Activated T-helper 1 cell treated with anti-CD3 and anti-CD28 coated beads, Interleukin-2, amount 50 U/mL, for 16 hours (primary cell): ENCODE measurements at places on chromosomes 12 and 14.

DNA sequence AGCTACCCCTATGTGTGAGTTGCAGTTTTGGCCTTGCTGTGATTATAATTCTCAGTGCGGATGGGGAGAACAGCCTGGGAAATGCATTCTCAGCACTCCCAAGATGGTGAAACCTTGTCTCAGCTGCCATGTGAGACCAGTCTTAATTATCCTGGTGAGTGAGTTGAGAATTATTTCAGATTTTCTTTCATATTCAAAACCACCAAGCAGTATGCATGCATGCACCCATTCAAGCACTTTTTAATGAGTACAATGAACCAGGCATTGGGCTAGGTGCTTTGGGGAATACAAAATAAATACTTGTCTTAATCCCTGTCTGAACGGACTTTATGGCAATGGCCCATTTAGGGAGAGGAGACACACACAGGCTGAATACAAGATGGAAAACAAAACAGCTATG is 94.7 kb downstream of the PTPN11 start:
- no peak for DNase-seq

GRCh38 chr12:47415054-47415453 is 290.8 kb downstream of the RPAP3 start:
- no peak for DNase-seq

- DNase-seq: no peak
Measured at GRCh38 chr14:57909626-57910025, 43.7 kb upstream of the SLC35F4 start.

GRCh38 chr12:102748704-102749103 is 168.3 kb downstream of the PAH start:
- no peak for DNase-seq

- DNase-seq: no peak
Measured at GRCh38 chr14:100989924-100990323, 86.4 kb upstream of the RTL1 start.

DNA sequence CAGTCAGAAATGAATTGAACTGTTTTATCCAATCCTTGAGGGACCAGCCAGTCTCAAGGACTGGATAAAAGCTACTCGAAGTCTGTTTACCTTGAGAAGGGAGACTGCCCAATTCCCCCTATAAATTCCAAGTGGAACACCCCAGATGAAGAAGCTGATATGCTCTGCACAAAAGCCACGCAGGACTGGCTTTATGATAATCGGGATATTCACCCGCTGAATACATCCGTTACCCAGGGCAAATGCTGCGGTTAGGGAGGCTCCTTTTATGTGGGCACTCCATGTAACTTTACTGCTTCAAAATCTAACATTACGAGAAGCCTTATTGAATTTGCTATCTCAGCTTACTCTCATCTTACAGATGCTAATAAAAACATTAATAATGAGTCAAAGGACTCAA is 119.1 kb downstream of the DENND5B start:
- DNase-seq: no peak

GRCh38 chr14:104474495-104475213 is 104.9 kb upstream of the C14orf180 start:
- DNase-seq: no peak

GRCh38 chr14:56650979-56651378 is 71.4 kb downstream of the TMEM260 start:
- DNase-seq: no peak

DNA sequence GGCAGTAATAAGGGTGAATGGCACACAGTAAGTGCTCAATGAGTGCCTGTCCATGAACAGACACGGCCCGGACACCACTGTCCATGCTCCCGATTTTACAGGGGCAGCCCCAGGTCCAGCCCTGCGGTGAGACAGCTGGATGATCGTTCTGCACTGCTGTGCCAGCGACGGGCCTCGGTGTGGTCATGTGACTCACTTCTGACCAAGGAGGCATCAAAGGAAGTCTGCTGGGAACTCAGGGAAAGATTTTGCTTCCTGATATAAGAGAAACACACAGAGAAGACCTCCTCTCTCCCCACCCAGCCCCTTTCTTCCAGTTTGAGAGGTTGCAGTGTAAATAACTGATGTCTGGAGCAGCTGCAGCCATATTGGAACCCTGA is 126.6 kb downstream of the SCARB1 start:
- no peak for DNase-seq

DNA sequence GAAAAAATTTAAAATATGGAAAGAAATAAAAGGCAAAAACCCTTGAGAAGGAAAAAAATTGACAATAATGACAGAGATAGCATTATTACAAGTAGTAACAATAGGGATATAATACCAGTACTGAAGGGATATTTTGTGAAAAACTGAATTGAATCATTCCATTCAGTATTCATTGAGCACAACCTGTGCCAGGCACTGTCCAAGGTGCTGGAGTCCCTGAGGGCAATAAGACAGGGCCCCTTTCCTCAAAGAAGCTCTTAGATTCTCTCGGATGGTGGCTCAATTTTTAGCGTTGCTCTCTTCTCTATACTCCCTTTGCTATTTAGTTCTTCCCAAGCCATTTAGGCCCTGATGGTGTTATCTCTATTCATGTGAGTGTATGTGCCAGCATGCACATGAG is 34.3 kb upstream of the GAS2L3 start:
- no peak for DNase-seq

GRCh38 chr12:93202688-93203087 is 175.0 kb upstream of the NUDT4 start:
- DNase-seq: no peak

DNA sequence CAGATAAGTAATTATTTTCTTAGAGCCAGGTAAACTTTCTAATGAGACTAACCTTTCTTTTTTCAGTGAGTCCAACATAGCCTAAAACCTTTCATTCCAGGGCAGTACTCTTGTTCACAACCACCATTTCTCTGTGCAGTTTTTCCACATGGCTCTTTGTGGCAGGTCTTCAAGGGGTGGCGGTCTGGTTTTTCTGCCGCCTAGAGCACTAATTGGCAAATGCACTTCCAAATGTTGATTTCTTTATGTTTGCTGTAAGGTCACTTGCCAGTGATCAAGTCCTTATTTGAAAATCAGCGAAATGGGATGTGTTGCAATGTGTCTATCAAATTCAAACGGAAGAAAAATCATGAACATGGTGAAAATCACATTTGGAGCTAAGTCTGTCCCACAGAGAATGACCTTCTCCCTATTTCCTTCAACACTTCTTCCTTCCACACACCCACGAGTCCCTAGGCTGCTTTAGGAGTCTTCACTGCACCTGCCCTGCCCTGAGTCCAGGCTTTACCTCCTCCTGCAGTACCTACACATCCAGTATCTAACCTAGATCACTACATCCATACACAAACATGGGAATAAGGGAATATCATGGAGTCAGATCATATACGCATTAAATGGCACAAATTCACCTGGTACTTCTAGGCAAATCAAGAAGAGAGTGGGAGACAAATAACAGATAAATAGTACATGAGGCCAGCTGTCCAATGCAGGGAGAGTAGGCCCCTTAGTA is 1.9 kb downstream of the SRGAP1 start:
- DNase-seq: no peak

GRCh38 chr12:124665511-124665910 is 98.1 kb upstream of the NCOR2 start:
- no peak for DNase-seq

DNA sequence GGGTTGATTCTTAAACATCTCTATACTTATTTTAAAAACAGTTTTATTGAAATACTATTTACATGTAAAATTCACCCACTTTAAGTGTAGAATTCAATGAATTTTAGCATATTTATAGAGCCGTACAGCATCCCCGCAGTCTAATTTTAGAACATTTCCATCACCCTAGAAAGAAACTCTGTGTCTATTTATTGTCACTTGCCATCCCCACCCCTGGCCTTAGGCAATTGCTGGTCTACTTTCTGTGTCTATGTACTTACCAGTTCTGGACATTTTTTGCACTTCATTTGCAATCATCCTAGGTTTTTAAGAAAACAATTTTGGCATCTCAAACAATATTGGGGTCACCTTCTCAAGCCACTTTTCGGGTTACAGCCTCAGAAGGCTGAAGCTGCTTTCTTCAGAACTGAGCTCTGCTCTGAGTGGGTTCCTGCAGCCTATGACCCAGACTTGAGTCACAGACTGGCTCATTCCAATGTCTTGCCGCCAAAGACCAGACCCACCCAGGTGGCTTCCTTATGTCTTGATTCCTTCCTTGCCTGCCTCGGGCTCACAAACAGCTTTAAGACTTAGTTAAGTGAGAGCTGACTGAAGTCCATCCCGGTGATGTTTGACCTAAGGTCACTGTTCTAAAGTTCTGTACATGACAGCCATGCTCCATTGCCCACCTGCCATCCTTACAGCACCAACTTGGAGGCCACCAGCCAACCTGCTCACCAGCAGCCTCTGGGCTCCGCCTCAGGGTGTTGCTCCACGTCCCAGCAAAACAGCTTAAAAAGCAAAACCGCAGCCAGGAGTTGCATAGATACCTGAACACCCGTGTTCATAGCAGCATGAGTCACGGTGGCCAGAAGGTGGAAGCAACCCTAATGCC is 131.5 kb downstream of the CHST11 start:
- DNase-seq: no peak

GRCh38 chr14:71947947-71948500 is 15.8 kb downstream of the RGS6 start:
- no peak for DNase-seq

- no peak for DNase-seq
Measured at GRCh38 chr12:62917926-62918325, 17.0 kb downstream of the PPM1H start.

DNA sequence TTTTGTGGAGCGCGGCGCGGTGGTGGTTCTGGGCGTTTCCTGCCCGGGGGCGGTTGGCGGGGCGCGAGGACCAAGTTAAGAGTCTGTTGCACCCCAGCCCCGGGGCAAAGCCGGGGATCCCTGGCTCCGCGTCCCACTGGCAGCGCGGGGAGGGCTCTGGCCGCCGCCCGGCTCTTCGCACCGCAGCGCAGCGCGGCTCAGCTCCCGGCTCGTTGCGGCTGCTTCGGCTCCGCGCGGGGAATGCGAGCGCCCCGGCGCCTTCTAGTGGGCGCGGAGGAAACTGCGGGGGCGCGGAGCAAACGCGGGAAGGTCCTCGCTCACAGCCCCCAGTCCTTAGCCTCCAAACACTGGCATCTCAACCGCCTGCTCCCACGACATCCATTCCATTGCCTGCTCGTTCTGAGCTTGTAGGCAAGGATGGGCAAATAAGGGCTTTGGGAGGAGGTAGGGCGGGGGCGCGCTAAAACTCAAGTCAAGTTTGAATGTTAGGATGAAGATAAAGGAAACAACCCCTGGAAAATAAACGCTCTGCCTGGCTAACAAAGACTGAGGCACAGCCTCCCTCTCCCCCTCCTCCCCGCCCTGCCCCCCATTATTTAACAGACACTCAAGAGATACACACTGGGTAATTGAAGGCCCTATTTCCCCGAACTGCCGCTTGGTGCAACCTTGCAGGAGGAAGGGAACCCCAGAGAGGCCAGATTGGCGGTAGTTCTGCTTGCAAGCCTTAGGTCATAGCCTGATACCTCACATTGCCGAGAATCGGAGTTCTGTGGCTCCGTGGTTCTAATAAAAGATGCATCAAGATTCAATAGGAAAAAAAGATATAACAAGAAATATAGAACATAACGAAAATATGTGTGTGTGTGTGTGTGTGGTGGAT is at the start of gene B4GALNT1:
Gene B4GALNT1, minus strand, starts transcription at position 244 of the 883 bp plus-strand sequence. CDS start 1,069 bp downstream, outside the sequence.
- peak; percentile 28 for DNase-seq

DNA sequence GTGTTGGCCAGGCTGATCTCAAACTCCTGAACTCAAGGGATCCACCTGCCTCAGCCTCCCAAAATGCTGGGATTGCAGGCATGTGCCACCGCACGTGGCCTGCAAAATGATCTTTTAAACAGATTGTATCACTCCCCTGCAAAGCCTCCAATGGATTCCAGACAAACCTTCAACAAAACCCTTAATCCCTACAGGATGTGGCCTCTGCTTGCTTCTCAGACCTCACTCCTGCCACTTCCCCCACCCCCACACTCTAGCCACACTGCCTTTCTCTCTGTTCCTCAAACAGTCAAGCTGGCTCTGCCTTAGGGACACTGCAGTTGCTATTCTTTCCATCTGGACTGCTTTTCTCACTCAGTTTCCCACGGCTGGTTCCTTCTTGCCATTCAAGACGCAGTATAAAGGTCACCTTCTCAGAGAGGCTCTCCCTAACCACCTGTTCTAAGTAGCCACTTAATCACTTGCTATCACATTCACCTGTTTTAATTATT is 47.3 kb upstream of the TMED10 start:
- no peak for DNase-seq

DNA sequence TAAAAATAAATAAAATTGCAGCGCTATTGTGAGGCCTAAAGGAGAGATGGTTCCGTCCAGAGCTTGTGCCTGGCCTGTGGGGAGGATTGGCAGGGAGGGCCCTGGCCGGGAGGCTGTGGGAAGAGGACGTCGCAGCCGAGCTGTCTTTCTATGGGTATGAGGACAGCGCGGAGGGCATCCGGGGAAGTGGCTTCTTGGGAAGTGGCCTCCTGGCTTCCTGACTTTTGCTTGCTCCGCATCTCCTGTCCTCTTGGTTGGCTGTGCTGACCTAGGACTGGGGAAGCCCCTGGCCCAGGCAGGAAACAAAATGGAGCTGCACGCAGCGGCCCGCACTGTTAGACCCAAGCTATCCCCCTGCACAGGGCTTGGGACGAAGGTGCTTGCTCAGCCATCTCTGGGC is 22.2 kb upstream of the MEG3 start:
- DNase-seq: no peak

DNA sequence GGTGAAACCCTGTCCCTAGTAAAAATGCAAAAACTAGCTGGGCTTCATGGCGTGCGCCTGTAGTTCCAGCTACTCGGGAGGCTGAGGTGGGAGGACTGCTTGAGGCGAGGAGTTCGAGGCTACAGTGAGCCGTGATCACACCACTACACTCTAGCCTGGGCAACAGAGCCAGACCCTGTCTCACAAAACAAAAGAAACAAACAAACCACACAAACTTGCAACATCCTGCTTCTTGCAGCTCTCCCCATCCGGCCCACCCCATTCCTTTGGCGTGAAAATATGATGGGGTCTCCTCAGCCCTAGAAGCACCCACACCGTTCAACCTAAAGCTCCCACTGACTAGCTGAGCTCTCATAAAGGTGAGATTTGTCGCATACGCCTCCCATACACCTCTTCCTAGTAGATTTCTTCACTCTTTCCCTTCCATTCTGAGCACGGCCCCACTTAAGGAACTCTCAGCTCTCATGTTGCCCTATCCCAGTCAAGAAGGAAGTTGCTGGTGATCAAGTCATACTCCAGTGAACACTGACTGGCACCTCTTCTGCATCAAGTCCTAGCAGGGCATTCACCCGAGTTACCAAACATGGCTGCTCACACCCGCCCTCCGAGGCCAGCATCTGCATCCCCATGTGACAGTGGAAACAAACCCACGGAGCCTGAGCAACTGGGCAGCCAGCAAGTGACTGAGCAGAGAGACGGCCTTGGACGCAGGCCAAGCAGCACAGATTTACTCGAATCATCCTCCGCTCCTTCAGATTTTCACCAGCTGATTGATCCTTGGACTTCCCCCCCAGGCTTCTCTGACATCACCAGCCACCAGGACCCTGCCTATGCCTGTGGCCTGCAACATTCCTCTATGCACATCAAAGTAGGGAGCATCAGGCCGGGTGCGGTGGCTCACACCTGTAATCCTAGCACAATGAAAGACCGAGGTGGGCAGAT is 18.9 kb upstream of the CD27 start:
- no peak for DNase-seq

GRCh38 chr12:119679081-119679480 is 11.1 kb downstream of the PRKAB1 start:
- no peak for DNase-seq

- DNase-seq: no peak
Measured at GRCh38 chr14:42028607-42029006, 421.9 kb downstream of the LRFN5 start.

- no peak for DNase-seq
Measured at GRCh38 chr14:23694085-23694948, 58.2 kb downstream of the DHRS2 start.

GRCh38 chr12:49293056-49293956 is 1.6 kb upstream of the PRPH start:
- no peak for DNase-seq
